ENCODE measurements at places on chromosomes 2 and 18.

- no peak for DNase-seq
Measured at GRCh38 chr2:74703373-74703772, 49.3 kb downstream of the SEMA4F start.

DNA sequence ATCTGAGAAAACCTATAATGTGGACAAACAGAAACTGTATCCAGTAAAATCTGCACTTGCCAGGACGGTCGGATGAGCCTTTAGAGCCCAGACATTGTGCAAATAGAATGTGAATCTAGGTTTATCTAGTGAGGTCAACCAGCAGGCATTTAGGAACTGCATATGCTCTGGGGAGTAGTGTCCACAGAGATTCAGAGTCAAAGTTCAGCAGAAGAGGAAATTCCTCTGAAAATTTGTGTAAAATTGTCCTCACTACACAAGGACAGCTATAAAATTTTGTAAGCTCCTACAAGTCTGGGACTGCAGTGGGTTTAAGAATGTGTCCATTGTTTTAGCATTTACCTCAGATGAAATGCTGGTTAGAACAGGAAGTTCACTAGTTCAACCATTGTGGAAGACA, 9.8 kb upstream of the NDUFV2 start:
- no peak for DNase-seq

- no peak for DNase-seq
Measured at GRCh38 chr2:215553946-215554345, 118.1 kb upstream of the FN1 start.

GRCh38 chr2:10432311-10433181, 15.6 kb downstream of the ODC1 start:
- DNase-seq, result no peak

DNA sequence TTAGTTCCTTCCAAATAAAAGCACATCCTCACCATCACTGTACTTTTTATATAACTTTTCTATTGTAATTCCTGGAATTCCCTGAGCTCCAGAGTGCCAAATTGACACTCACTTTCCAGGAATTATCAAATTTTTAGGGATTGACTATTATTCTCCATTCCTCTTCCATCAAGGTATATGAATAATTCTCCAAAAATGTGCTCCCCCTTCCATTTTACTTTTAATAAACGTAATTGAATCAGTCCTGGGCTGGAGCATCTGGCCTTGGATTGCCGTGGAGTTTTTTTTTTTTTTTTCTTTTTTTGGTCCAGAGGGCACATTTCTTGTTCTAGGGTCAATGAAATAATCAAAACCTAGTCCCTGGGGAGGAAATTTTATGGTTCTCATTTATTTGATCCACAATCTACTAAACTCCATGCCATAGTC, 304.3 kb downstream of the CDCA7 start:
- no peak for DNase-seq

- no peak for DNase-seq
Measured at GRCh38 chr2:226754821-226755604, 44.6 kb downstream of the IRS1 start.

DNA sequence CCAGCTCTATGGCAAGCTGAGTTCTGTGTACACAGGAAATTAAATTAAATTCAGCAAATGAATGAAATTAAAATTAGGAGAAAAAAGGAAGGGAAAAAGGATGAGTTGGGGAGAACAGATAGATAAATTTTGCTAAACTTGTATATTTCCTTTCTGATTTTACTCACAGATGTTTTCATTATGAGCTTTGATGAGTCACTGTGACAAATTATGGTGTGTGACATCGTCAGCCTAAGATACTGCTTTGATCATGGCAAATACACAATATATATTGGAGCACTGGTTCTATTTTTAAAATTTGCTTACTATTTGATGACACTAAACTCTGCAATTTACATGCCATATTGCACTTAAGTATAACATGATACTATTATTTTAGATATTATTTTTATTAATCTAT, 464.6 kb upstream of the SPHKAP start:
- DNase-seq, result no peak
